Gastrocnemius medialis (tissue), 4 donors: ENCODE measurements at places on chromosomes 1 and 21. TPM values are rescaled to one million over a fixed set of nuclear protein-coding genes. Genes with fewer than 3 reads are reported as not detected.

TPTE gene
- not detected for total RNA-seq

CELA2B gene
- not detected for total RNA-seq

- no peaks in the 10 kb centered on the region for H3K36me3 ChIP-seq
- DNase-seq = no peak
- peak overlapping the region; percentile 38 for H3K27ac ChIP-seq
- no peak overlapping the region for H3K4me3 ChIP-seq
- H3K4me1 ChIP-seq = peaks cover 55% of the 10 kb centered on the region
- H3K27me3 ChIP-seq = no peaks in the 10 kb centered on the region
These were observed 134.5 kb downstream of the PTPN14 start for GRCh38 chr1:214416858-214417257.

- peaks cover 3% of the 10 kb centered on the region for H3K36me3 ChIP-seq
- no peak within 1 kb of the TSS for H3K27ac ChIP-seq
- no peaks in the 10 kb centered on the region for H3K27me3 ChIP-seq
- H3K4me1 ChIP-seq = peaks cover 7% of the 10 kb centered on the region
These were observed at the start of gene CFAP141 for GRCh38 chr1:154206196-154206595. TSS of gene CFAP141 (minus strand) at chr1:154206333. CDS start at chr1:154206307, 26 bp downstream.

- no peaks in the 10 kb centered on the region for H3K4me1 ChIP-seq
- H3K36me3 ChIP-seq = no peaks in the 10 kb centered on the region
- no peak overlapping the region for H3K4me3 ChIP-seq
- no peaks in the 10 kb centered on the region for H3K27me3 ChIP-seq
- no peak for DNase-seq
- H3K27ac ChIP-seq = no peak overlapping the region
These were observed 17.6 kb upstream of the GBP3 start for GRCh38 chr1:89040315-89040626.

DNA sequence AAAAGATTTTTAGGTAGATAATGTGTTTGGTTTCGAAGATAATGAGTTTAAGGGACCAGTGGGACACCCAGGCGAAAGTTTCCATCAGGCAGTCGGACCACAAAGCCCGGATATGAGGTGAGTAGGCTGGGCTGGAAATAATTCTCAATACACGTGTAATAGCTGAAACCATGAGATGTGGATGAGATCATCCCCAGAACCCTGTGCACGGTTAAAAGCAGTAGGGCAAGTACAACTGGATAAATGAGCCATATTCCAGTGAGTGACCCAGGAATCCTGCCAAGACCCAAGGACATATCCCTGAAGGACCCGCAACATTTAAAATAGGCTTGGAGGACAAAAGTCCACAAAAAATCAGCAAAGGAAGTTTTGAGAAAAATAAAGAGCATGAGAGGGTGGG lies 21.5 kb upstream of the NHLH2 start:
- no peaks in the 10 kb centered on the region for H3K4me1 ChIP-seq
- no peak for DNase-seq
- no peaks in the 10 kb centered on the region for H3K27me3 ChIP-seq

- H3K36me3 ChIP-seq = no peaks in the 10 kb centered on the region
- H3K4me1 ChIP-seq = no peaks in the 10 kb centered on the region
- DNase-seq = peak; percentile 27
- no peak overlapping the region for H3K4me3 ChIP-seq
These were observed 87.4 kb downstream of the FASLG start for GRCh38 chr1:172746091-172746949.

GRCh38 chr1:155195201-155196102 lies 12.2 kb downstream of the THBS3 start:
- DNase-seq = no peak
- no peaks in the 10 kb centered on the region for H3K27me3 ChIP-seq
- H3K4me3 ChIP-seq = peak overlapping the region; percentile 75
- peak overlapping the region; percentile 69 for H3K27ac ChIP-seq
- H3K4me1 ChIP-seq = peaks cover 32% of the 10 kb centered on the region

DNA sequence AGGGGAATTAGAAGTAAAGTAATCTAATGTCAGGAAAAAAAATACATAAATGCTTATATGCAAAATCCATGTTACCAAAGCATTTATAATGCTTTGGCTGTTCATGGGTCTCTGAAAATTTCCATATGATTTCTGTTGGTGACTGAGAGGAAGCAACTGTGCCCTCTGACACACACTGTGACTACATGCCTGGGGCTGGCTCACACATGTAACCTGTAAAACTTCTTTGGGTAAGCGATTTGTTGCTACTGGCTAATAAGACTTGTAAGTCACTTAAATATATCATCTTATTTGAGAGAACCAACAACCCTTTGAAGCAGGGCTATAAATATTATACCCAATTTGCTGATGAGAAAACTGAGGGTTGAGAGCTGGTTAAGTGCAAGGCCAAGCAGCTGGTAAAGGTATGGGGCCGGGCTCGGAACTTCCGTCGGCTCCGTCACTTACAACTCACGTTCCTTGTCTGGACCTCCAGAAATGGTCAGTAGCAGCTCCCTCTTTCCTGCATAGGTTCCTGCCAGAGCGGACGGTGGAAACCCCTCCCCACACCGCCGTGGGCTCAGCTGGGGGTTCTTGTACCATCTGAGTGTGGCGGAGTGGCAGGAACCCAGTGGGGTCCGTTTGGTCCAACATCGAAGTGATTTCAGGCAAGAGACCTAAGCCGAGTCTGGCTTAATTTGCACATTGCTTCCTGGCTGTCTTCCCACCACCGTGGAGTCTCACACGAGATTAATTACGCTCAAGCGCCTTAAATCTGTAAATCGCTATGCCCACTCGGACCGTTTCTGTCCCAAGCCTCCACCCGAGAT lies 714 bp downstream of the DFFA start:
- H3K4me1 ChIP-seq = peaks cover 28% of the 10 kb centered on the region
- H3K27ac ChIP-seq = peak overlapping the region; percentile 65
- H3K27me3 ChIP-seq = no peaks in the 10 kb centered on the region
- H3K36me3 ChIP-seq = no peaks in the 10 kb centered on the region
- peak overlapping the region; percentile 96 for H3K4me3 ChIP-seq

- DNase-seq = no peak
- no peaks in the 10 kb centered on the region for H3K27me3 ChIP-seq
- H3K27ac ChIP-seq = peak overlapping the region; percentile 93
- no peaks in the 10 kb centered on the region for H3K36me3 ChIP-seq
- H3K4me1 ChIP-seq = peaks cover 37% of the 10 kb centered on the region
These were observed 1.0 kb upstream of the SAMD13 start for GRCh38 chr1:84300501-84300900.
